ENCODE measurements at places on chromosomes 4 and X.

DNA sequence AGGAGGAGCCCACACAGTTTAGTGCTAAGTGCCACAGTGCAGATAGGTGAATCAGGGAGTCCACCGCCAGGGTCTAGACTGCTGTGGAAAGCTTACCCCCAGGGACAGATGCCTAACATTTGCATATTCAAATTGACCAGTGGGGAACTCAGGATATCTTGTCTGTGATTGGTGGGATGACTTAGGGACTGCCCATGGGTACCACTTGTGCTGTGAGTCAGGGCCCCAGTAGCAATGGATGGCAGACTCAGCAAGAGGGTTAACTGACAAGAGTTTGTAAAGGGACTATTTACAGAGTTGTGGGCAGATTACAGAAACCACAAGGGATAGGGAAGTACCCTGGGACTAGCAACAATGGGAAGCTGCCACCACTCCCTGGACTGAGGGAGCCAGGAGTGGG is 282.1 kb downstream of the BCOR start:
- DNase-seq = no peak

- DNase-seq = no peak
Measured at GRCh38 chrX:105822138-105823091, at the start of gene NRK. Gene NRK, plus strand, starts transcription at chrX:105822539. Its CDS starts 307 bp downstream, at chrX:105822846.

DNA sequence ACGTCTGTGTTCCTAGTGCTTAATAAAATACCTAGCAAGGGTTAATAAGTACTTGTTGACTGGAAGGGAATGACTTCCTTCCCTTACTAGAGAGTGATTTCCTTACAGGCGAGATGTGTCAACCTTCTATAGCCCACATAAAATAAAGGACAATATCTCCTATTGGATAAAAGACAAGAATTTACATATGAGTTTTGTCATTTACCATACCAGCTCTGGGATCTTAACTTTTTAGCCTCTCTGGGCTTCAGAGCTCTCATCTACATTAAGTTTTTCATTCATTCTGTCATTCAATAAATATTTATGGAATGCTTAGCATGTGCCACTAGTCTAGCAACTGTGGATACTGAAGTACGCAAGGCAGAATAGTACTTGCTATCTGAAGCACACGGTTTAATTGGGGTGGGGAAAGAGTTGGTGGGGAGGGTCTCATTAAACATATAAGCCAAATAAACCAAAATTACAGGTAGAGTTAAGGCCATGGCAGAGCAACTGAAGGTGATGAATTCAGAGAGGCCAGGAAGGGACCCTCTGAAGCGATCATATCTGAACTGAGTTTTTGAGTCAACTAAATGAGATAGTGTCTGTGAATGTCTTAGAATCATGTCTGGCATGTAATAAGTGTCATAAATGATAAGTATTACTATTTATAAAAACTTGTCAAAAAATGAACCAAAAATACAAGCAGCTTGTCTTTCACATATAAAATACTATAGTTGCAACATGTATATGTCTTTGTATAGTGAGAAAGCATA is 91.6 kb upstream of the BMP2K start:
- DNase-seq = no peak

- DNase-seq = no peak
Measured at GRCh38 chrX:119646515-119646914, 40.3 kb upstream of the NKRF start.

DNA sequence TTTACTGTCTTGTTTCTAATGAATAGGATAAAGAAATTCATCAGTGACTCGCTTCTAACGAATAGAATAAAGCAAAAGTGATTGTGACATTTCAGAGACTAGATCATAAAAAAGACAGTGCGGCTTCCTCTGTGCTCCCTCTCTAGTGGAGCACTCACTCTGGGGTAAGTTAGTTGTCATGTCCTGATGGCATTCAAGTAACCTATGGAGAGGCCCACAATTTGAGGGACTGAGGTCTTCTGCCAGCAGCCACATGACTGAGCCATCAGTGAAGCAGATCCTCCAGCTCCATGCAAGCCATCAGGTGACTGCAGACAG is 72.4 kb downstream of the YIPF6 start:
- DNase-seq = no peak

- no peak for DNase-seq
Measured at GRCh38 chr4:53709693-53710092, 118.4 kb upstream of the LNX1 start.

- no peak for DNase-seq
Measured at GRCh38 chr4:41332510-41333054, 75.9 kb downstream of the UCHL1 start.

- DNase-seq = peak; percentile 24
Measured at GRCh38 chr4:164937576-164938270, 39.7 kb downstream of the TRIM61 start.

DNA sequence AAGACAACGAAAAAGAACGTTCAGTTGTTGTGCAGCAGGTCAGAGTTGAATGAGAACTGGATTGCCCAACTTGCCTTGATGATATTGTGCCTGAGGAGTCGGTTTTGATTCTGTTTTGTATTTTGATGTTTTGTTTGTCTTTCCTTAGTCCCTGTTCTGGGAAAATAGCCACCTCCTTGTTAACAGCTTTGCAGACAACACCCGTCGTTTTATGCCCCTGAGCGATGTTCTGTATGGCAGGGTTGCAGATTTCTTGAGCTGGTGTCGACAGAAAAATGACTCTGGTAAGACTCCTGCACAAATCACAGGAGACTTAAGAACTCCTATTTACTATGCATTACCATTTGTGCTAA is 4.5 kb downstream of the BST1 start:
- no peak for DNase-seq

GRCh38 chrX:44002567-44002966 is 29.4 kb upstream of the NDP start:
- DNase-seq = no peak

- DNase-seq = no peak
Measured at GRCh38 chr4:114284629-114285028, 305.2 kb upstream of the ARSJ start.

DNA sequence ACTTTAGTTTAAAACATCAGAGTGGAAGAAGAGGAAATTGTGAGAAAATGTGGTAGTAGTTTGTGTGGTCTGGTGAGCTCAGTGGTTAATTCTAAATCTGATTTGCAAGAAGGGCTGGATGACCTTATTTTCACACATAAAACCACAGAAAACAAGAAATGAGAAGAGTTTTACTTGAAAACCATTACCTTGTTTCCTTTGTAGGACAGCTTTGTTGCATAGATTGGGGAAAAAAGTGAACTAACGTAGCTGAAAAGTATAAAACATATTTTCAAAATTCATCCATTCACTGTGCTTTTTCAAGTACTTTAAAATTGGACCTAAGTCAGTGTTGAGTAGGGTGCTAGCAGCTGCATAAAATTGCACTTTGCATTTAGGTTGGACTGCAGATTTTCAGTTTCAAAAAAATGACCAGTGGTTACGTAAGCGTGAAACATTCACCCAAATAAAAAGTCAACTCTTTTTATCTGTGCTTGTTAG is 211.3 kb downstream of the ARHGAP10 start:
- DNase-seq = no peak

Measured in amygdala (tissue), 56 donors.